Left lung (tissue), 14 donors: ENCODE measurements at places on chromosomes 5 and 9. TPM values are rescaled to one million over a fixed set of nuclear protein-coding genes. Genes with fewer than 3 reads are reported as not detected.

GRCh38 chr5:66922881-66923280, 273.7 kb downstream of the CD180 start:
- no peak for DNase-seq
- H3K4me1 ChIP-seq, result no peaks in the 10 kb centered on the region
- no peak overlapping the region for H3K4me3 ChIP-seq
- no peaks in the 10 kb centered on the region for H3K36me3 ChIP-seq

- H3K36me3 ChIP-seq, result no peaks in the 10 kb centered on the region
- no peak overlapping the region for H3K4me3 ChIP-seq
- DNase-seq, result no peak
Observed at GRCh38 chr5:78429332-78429980, 69.0 kb downstream of the SCAMP1 start.

GRCh38 chr9:121260457-121261106, 7.4 kb upstream of the GSN start:
- H3K4me1 ChIP-seq, result no peaks in the 10 kb centered on the region
- no peaks in the 10 kb centered on the region for H3K27me3 ChIP-seq
- no peak overlapping the region for H3K4me3 ChIP-seq
- no peaks in the 10 kb centered on the region for H3K36me3 ChIP-seq
- no peak overlapping the region for H3K27ac ChIP-seq

GRCh38 chr9:135490980-135491464, 9.5 kb upstream of the MRPS2 start:
- H3K27ac ChIP-seq, result no peak overlapping the region
- no peaks in the 10 kb centered on the region for H3K27me3 ChIP-seq
- DNase-seq, result peak; percentile 73
- H3K36me3 ChIP-seq, result no peaks in the 10 kb centered on the region

The GPX8 gene
- total RNA-seq, result 28.0 TPM

The NOXA1 gene
- 6.1 TPM for total RNA-seq

The PCDHB5 gene
- total RNA-seq, result 7.5 TPM
